LHCN-M2 (cell line): ENCODE measurements at places on chromosomes 7 and 10.

GRCh38 chr7:90692396-90692795 lies 96.3 kb downstream of the CDK14 start:
- DNase-seq, result peak; percentile 87

DNA sequence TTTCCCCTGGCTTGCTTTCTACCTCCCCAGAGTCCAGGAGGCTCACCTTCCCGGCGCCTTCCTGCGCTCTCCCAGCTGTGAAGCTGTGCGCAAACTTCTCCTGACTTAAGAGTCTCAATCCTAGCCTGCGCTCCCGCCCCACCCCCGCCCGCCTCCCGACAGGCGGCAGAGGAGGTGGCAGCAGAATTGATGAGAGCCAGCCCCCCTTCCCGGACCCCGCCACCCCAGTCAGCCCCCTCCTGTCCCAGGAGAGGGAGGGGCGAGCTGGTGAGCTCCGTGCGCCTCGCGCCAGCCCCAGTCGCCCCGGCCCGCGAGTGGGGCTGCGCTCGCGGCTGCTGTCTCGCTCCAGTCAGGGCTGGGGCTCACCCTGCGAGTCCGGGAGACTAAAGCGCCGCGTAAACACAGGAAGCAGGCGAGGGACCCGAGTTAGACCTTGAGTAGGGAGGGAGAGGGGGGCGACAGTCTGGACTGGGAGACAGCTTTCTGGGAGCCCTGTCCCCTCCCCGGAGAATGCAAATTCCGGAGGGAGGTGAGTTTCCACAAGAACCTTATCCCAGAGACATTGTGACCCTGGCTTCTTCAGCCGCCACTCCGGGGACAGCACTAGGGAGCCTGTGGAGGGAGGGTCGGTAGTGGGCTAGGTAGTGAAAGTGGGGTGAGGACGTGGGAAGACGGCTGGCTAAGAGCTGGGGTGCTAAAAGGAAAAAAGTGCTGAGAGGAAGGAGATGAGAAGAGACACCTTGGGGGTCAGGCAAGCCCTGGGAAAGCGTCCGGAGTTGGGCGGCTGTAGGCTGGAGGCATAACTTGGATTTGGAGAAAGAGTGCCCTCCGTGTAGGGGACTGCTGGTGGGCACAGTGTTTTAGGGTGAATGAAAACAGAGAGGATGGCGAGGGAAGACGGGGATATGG lies at the start of gene CALCR:
CALCR (minus strand) TSS at position 79 of the 909 bp plus-strand sequence. CDS start 87,743 bp downstream, outside the sequence.
- DNase-seq, result no peak

GRCh38 chr7:149559711-149560110 lies 62.1 kb upstream of the ZNF746 start:
- peak; percentile 90 for DNase-seq

- DNase-seq, result no peak
These were observed 39.4 kb downstream of the MGAM2 start for GRCh38 chr7:142150869-142151268.

- DNase-seq, result no peak
These were observed 25.6 kb upstream of the GRID1 start for GRCh38 chr10:86391986-86392722.

DNA sequence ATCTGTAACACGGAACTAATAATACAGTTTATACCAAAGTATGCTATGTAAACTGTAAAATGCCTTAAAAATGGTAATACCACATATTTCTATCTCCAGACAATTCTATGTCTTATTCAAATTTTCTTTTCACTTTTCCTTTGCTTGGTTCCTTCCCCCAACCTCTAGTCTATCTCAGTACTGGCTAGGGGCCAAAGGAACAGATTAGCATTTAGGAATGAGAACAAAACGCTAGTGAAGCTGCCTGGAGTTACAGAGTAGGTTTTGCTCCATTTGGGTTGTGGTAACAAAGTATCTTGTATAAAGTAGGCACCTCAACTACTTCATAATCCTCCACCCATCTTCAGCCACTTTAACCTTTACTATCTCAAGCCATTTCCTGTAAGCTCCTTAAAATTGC lies 94.1 kb downstream of the HBP1 start:
- DNase-seq, result no peak

DNA sequence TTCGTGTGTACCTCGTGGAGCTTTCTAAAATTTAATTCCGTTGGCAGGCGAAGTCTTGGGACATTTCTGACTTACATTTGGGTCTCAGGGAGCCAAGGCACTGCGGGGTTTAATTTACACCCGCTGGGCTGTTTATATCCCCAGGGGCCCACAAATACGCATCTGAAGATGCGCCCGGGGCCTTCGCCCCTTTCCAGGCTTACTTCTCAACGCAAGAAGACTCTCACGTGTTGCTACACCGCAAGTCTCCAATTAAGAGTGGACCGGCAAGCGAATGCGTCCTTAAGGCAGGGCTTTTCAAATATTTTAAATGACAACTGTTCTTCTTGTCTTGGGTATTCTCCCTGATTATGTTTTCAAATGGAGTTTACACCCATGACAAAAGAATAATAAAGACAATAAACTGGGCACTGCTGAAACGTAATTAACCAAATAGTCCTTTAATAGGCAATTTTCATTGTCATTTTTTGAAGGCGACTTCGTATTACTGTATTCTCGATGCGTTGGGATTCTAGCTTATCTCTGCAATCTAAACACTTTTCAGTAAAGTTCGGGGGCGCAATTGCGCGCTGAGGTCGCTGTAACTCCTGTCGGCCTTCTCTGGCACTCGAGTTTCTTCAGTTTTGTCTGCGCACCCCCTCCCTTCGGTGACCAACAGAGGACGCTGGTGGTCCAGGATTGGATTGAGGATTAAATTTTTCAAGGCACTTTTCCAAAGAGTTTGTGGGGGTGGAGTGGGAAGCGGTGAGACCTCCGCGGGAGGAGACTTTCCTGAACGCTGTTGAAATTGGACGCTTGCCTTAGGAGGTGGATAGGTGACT lies 837 bp upstream of the IGFBP3 start:
- peak; percentile 74 for DNase-seq

DNA sequence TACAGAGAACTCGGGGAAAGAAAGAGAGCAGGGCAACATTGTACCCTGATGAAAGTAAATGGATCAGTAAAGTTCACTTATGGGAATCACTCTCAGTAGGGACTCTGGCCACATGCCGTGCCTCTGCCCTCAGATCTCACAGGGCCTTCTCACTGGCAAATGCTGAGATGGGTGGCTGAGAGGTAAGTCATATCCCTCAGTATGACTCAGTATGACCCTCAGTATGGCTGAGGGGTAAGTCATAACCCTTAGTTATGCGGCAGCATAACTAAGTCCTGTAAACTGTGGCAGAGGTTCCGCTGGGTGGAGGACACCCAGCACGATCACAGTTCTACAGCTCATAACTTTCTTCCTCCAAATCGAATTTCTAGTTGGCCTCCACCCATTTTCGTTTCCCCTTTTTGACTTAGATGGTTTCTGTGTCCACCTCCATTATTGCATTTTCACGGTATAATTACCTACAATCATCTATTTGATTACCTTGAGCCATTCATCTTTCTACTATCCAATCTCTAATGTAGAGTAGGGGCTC lies 26.5 kb upstream of the WNT16 start:
- DNase-seq, result peak; percentile 88

- DNase-seq, result peak; percentile 26
These were observed 11.8 kb upstream of the CALD1 start for GRCh38 chr7:134767520-134768168.

DNA sequence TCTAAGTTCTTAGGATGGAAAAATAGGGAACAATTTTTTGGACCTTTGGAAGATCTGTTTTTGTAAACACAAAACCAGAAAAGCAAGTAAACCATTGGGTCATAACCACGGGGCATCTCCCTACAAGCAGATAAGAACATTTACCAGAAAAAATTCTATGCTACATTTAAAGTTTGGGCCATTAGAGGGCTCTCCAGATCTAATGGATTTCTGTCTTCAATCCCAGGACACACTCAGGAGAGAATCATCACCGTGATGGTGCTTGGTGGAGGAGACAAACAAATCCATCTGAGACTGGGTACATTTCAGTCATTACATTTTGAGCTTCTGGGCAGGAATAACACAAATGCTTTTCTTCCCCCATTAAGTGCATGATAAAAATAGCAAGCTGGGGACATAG lies 178.4 kb upstream of the TARP start:
- peak; percentile 36 for DNase-seq

DNA sequence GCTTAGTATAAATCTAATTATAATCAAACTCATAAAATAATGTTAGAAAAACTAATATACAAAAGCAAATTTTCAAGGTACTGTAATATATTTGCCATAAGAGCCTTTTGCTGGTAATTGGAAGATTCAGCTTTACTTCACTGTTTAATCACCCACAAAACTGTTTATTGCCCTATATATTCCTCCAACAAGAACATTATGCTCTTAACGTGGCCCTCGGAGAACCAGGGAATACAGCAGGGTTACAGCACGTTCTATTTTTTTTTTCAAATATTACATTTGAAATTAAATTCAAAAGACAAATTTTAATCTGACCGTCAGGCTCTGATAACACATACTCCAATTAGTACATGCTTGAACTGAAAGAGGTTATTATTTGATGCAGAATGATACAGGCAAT lies 336.3 kb upstream of the LRRN3 start:
- no peak for DNase-seq

DNA sequence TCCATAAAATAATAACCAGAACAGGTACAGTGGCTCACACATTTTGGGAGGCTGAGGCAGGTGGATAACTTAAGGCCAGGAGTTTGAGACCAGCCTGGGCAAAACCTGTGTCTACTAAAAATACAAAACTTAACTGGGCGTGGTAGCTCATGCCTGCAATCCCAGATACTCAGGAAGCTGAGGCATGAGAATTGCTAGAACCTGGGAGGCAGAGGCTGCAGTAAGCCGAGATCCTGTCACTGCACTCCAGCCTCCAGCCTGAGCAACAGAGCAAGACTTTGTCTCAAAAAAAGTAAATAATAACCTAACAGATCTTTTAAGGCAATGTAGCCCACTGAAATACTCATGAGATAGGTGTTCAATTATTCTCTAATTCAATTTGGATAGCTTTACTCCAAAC lies 107.1 kb upstream of the ASAH2 start:
- no peak for DNase-seq
